ENCODE measurements at places on chromosomes 4 and X.

- no peak for DNase-seq
Observed at GRCh38 chr4:165560941-165561340, 182.1 kb downstream of the CPE start.

GRCh38 chr4:99013884-99014523 lies 18.5 kb downstream of the METAP1 start:
- no peak for DNase-seq

GRCh38 chr4:145613566-145614232 lies 5.5 kb upstream of the MMAA start:
- no peak for DNase-seq

GRCh38 chrX:47643926-47644325 lies 6.4 kb downstream of the ELK1 start:
- no peak for DNase-seq

GRCh38 chr4:156598138-156598681 lies 373.4 kb downstream of the PDGFC start:
- DNase-seq, result no peak

- no peak for DNase-seq
Observed at GRCh38 chrX:42825201-42825600, 47.2 kb upstream of the PPP1R2C start.

DNA sequence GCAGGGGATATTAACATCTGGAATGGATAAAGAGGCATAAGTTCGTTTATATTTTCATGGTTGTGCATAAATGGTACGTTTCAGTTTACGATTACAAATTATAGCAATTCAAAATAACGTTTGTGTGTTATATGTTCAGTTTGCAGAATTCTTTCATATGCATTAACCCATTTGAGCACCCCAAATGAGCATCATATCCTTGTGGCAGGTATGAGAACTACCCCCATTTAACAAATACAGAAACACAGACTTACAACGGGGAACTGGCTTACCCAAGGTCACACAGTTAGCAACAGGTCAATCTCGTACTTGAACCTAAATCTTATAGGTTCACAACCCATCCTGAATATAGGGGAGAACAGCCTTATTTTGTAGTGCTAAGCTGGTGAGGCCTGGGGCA lies 33.1 kb downstream of the EDNRA start:
- no peak for DNase-seq

DNA sequence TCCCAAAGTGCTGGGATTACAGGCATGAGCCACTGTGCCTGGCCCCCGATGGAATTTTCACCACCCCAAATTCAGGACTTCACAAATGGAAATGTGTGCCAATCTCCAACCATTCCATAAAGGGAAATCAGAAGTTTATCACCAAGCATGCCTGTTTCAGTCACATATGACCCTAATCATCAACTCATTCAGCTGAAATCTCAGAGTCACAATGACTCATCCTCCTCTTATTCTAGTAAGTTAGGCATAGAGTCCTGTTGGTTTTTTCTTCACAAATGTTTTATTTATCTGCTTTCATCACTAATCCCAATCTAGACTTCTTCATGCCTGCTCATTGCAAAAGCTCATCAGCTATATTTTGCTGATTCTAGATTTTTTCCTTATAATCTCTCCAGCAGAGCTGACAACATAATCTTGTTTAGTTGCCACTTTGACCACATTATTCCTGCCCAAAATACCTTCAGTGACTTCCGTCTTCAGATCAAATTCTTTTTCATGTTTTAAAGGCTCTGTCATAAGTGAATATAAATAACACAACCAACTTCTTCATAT lies 83.3 kb downstream of the SLC7A11 start:
- DNase-seq, result no peak

DNA sequence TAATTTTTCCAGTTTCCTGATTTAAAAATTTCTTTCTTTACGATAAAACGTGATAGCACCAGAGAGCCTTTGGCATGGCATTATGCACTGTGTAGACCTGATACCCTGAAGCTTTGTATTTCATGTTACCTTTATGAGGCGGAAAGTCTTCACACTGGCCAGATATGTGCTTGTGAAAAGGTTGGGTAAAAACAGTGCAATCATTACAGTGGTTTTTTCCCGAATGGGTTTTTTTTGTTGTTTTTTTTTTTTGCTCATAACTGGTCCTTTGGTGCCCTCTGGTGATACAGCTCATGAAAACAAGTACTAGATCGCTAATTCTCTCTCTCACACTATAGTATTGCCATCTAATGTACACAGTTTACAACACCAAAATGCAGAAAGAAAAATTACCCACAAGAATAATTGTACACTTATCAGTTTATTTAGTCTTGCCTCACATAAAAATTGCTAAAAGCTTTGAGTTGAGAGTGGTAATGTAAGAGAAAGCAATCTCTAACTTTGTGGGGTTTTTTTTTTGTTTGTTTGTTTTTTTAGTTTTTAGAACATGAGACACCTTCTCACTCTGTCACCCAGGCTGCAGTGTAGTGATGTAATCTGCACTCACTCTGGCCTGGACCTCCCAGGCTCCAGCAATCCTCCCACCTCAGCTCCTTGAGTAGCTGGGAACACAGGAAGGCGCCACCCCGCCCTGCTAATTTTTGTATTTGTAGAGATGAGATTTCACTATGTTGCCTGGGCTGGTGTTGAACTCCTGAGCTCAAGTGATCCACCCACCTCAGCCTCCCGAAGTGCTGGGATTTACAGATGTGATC lies 21.3 kb downstream of the SPCS3 start:
- no peak for DNase-seq

DNA sequence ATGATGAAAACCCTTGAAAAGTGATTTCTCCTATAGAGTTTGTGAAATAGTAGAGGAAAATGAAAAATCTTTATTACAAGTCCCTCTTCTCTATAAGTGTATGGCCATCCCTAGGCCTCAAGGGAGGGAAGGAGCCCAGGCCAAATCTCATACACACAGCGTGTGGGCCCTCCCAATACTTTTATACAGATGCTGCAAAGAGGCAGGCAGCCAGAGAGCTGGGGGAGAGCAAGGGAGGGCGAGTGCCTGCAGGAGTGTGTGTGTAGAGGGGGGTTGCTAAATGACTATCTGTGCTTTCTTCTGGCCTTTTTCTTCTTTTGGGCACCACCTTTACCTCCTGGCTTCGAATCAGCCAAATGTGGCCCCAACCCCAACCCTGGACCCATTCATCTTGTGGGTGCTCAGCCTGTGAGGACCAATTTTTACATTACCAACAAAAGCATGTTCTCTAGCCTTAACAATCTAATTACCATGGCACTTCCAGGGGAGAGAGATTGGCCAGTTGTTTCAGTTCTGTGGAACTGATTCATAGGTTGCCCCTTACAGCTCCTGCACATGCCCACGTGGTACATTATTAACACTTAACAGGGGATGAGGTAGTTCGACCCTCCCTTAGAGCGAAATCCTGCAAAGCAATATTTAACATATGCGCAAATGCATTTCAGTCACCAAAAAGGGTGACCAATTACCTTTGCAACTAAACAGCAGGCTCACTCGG lies 2.0 kb downstream of the GPC3 start:
- DNase-seq, result no peak

GRCh38 chr4:55721651-55722050 lies 85.6 kb upstream of the NMU start:
- no peak for DNase-seq

- no peak for DNase-seq
Observed at GRCh38 chr4:29540439-29541102, 1179.6 kb upstream of the PCDH7 start.

GRCh38 chr4:61571761-61572559 lies 371.8 kb downstream of the ADGRL3 start:
- no peak for DNase-seq

DNA sequence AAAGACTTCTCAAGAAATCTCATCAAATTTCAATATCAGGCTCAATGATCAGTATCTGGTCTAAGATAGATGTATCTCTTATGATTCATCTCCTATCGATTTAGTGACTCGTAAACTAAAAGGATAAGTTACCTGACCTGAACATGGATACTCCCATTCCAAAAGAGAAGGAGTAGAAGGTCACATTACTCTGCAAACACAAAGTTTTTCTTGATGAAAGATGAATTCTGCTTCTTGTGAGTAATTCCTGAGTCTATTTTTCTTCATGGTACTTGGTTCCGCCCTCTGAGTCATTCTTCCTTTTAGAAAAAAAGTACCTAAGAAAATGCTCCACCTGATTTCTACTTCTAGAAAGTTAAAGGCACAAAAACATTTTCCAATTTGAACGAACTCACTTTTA lies 223.1 kb upstream of the SLIT2 start:
- no peak for DNase-seq

DNA sequence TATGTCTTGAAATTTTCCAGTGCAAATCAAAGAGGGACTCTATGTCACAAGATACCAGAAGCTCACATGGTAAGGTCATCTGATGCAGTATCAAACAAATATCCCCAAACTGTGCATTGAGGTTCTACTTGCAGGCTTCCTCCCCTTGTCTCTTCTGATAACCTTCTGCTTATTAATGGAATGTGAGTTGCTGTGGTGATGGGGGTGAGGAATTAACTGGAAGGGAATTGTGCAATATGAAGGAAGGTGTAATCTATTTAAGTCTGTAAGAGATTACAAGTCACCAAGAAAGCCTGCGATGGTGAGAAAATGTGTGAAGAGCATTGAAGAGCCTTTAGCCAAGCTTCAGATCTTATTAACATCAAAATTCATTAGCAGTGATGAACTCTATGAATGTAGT lies 15.4 kb upstream of the MAGED1 start:
- no peak for DNase-seq

- no peak for DNase-seq
Observed at GRCh38 chrX:119971184-119971583, 27.6 kb upstream of the NKAP start.

GRCh38 chr4:742096-742741 lies 36.6 kb downstream of the PCGF3 start:
- DNase-seq, result no peak

DNA sequence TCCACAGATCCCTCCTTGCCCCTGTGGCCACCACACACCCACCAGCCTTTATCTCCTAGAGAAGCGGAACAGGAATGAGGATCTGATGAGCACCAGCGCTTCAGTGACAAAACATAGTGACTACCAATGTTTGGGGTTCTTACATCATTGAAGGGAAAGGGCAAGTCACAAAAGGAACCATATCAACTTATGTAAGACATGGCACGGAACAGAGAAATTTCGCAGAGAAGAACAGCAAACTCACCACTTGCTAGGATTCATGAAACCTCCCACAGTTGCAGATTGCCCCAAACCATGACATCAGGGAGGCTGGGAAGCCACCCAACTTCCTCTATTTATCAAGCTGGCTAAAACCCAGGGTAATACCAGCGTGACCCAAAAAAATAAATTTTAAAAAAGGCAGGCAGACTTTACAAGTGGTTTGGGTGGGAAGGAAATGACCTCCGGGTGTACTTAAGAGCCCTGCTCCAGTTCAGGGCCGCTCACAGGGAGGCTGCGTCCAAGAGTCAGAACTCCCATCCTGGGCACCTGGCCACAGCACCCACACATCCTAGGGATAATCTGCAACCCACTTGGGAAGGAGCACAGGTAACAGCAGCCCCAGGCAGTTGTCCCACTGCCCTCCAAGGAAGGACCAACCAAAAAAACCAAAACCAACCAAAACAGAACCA lies 36.0 kb downstream of the ADGRG2 start:
- no peak for DNase-seq

DNA sequence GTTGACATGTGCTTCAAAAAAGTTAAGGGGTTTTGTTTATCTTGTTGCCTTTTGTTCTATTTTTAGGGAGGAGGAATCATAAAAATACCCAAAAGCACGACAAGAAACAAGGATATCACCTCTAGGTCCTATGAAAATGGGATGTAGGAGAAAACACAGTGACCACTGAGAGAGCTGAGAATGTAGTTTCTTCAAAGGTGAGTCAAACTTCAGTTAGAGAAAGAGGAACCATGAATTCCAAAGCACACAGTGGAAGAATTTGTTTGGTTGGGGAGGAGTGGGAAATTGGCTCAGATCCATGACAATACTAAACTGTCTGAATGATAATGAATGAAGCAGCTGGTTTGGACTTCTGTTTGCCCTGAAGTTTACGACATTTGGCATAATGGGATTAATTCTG lies 19.1 kb upstream of the FRYL start:
- DNase-seq, result no peak

DNA sequence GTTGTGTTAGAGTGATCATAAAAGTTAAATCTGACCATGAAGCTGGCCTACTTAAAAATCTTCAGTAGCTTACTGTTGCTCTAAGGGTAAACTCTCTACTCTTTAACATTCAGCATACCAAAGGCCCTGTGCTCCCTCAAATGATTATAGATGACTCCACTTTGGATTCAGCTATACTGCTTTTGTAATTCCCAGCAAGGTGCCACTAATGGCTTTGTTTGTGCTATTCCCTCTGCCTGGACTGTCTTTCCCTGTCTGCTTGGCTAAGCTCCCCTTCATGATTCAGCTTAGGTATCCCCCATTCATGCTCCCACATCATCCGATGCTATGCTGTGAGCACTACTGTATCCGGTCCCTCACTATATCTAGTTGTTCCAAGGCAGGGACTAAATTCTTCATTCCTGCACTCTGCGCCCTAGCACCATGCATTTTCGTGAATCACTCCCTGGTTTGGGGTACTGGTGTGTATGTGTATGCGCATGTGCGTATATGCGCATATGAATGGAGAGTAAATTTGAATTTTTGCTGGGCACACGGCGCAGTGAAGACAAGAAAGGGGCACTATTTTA lies 453 bp upstream of the PBDC1 start:
- DNase-seq, result no peak

GRCh38 chrX:77447653-77448569 lies 722 bp downstream of the FGF16 start:
- DNase-seq, result no peak

- DNase-seq, result no peak
Observed at GRCh38 chr4:145679520-145679919, 426 bp upstream of the C4orf51 start.

GRCh38 chr4:83486457-83487129 lies 1.7 kb upstream of the ABRAXAS1 start:
- DNase-seq, result no peak

DNA sequence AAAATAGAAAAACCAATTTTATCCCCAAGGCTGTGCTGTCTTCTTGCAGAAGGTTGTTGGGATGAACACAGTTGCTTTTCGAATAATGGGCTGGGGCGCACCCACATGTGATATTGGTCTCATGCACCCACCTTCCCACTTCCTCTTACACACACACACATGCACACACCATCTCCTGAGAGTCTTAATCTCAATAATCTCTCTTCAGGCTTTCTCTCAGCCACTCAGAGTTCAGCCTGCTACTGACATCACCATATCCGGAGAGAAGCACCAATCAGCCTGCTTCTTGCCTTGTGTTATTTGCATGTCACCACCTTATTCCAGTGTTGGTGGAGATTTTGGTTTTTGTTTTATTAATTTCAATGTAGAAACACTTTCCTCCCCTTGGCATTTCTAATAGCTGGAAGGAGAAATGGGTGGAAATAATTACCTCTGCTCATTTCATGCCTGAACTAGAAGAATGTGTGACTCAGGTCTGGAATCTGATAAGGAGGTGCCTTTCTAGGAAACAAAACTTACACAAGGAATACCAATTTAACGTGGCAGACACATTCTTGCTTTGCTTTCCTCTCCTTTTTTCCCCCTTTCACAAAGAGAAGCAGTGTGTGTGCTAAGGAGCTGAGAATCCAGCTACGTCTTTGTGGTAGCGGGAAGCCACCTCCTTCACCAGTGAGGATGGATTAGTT lies 400.2 kb downstream of the MID1IP1 start:
- no peak for DNase-seq

All from stimulated activated CD8-positive, alpha-beta memory T cell treated with anti-CD3 and anti-CD28 coated beads, Interleukin-7, amount 100 ng/mL, for 24 hours (primary cell).